ENCODE measurements at places on chromosomes 7 and 10.
A peak's percentile ranks its signal among the peaks of the same experiment; 100 is the strongest.

DNA sequence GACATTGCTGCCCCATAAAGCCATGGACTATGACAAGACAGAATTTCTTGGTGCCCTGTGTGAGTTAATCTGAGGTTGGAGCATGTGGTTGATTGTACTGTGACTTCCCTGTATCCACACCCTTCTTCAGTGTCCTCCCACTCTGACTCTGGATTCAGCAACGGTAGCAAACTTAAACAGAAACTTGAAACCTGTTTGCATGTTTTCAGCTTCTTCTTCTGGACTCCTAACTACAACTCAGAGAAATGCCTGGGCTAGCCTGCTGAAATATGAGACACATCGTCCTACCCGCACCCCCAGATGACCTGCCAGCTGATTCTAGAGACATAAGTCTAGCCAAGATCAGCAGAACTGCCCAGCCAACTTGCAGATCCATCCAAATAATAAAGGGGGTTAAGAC lies 78.4 kb downstream of the IPMK start:
- DNase-seq, result no peak

DNA sequence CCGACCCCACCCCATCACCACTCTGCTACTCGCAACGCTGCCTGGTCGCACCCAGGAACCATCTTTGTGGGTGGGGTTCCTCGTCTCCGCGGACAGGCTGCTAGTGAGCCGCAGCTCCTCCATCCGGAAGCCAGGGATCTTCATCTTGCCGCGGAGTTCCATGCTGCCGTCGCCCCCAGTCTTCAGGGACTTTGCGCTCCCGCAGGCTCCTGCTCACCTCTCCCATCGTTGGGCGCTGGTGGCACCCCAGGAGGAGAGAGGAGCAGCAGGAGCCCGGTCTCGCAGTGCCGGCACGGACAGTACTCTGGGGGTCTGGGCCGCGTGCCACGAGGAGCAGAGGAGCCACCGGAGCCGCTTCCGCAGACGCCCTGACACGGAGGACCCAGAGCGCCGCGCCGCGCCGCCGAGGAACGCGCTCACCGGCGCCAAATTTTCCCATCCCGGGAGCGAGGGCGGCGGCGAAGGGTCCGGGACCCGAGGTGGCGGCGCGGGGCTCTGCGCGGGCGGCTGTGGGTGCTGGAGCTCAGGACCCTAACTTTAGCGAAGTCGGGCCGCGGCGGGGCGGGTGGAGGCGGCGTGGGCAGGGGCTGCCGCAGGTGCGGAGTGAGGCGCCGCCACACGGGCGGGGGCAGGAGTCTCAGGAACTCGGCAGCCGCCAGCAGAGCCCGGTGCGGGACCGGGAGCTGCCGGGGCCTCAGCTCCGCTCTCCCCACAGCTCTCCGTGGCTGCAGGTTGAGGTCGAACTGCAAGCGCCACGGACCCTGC lies 750.1 kb upstream of the SORCS1 start:
- DNase-seq, result peak; percentile 51

DNA sequence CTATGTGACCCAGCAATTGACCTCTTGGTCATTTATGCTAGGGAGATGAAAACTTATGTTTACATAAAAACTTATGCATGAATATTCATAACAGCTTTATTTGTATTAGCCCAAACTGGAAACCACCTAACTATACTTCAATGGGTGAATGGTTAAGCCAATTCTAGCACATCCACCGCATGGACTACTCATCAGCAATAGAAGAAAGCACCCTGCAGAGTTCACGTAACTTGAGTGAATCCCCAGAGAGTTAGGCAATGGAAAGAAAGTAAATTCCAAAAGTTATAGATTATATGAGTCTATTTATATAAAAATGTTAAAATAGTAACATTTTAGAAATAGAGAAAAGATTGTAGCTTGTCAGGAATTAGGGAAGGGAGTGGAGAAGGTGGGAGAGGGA lies 60.2 kb upstream of the NRG3 start:
- DNase-seq, result no peak

GRCh38 chr10:61787170-61787569 lies 114.3 kb upstream of the ARID5B start:
- DNase-seq, result no peak

DNA sequence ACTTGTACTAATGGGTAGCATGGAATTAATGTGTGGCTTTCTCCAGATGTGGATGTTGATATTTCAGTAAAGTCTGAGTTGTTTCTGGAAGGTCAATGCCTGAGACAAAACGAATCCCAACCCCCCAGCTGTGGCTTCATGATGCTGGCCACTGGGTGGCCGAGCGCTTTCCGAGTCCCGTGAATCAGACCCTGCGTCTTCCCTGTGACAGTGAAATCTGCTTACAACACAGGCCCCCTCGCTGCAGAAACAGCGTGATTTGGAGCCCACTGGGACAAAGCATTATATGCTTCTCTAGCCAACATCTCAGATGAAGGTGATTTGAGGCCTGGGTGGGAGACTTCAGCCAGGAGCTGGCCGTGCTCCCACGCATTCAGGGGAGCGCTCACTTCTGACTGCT lies 124.7 kb downstream of the WDR37 start:
- DNase-seq, result peak; percentile 3

- DNase-seq, result peak; percentile 17
Observed at GRCh38 chr7:71342202-71342601, 210.3 kb downstream of the GALNT17 start.
